ENCODE measurements at places on chromosomes 1 and 21. TPM values are rescaled to one million over a fixed set of nuclear protein-coding genes. Genes with fewer than 3 reads are reported as not detected.

- DNase-seq: no peak
Measured at GRCh38 chr1:217586586-217586985, 44.3 kb downstream of the GPATCH2 start.

DNA sequence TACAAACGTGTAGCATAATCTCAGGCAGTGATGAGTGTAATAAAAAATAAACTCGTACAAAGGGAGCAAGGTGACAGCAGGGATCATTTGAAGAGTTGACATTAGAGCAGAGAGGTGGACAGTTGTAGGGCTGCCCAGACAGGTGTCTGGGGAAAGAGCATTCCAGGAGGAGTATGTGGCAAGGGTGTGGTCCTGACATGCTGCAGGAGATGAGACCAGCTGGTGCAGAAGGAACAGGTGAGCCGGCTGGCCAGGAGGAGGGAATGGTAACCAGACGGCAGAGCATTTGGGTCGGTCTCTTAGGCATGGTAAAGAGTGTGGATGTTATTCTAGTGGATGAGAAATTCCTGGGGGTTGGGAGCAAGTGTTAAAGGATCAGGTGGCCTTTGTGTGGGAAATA lies 306.3 kb downstream of the LMX1A start:
- DNase-seq: no peak

Gene AMY1C
- not detected for total RNA-seq

GRCh38 chr1:156229809-156230472 lies 12.0 kb upstream of the BGLAP start:
- no peak for DNase-seq

DNA sequence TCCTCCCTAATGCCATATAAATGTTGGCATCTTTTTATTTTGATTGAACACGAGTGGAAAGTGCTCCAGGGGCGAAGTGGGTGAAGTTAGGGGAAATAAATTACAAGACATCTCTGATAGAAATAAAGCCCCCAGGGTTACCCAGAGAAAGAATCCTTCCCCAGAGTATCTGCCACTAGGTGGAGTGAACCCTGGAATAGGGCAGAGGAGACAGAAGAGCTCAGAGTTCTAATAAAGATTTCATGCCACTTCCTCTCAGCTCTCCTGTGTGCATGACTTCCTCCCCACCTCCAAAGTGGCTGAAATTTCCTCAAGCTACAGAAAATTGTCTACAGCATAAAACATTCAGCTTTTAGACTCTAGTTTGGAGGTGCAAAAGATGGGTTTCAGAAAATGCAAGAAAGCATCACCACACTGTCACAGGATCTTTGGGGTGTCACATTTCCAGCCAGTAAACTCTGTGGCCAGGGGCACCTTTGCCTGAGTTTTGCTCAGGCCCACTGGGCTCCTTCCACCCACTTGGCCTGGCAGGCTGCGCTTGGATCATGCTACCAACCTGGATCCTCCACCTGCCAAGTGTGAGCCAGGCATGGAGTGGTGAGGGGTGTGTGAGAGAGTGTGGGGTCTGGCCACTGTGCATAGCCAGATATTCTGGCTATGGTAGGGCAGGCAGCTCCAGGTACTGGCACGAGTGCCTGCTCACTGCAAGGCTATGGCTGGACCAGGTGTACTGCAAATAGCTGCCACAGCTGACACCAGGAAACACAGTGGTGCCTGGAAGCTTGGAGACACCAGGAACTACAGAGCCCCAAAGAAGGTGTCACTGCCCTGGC lies 208.8 kb upstream of the USP25 start:
- no peak for DNase-seq

DNA sequence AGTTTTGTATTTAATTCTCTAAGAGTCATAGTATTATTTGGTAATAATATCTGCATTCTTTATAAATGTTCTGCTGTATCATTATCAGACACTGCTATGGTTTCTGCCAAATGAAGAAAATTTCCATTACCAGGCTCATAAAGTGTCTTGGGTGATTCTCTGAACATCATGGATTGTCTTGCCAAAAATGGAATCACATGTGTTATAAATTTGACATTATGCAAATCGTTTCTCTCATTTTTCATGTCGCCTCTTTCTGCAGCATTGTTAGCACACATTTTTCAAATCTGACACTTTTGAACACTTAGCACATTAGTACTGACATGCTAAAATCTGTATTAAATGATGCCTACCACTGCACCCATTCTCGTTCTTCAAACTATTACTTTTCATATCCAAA lies 74.2 kb upstream of the NEK7 start:
- no peak for DNase-seq

Gene HOOK1
- 2.1 TPM for total RNA-seq

DNA sequence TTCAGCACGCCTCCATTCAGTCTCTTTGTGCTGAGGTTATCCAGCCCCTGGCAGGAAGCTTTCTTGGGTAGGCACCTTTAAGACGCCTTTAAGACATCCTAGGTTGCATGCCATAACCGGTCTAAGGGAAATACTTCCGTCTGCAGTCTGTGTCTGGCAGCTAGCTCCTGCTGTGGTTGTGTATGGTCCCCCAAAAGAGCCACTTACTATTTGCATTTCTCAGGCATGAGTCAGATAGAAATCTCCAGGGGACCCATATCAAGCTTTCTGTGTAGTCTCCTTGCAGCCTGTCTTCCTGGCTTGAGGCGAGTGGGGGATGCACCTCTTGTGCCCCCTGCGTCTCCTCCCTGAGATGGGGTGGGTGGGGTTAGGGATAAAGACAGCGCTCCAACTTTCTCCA lies 10.0 kb upstream of the RYR2 start:
- DNase-seq: no peak

Gene UCK2
- total RNA-seq: 66.7 TPM

Gene AIM2
- total RNA-seq: 3.9 TPM

- DNase-seq: no peak
Measured at GRCh38 chr1:59025201-59025600, 241.4 kb upstream of the JUN start.

- DNase-seq: no peak
Measured at GRCh38 chr21:45528028-45528705, 14.1 kb downstream of the SLC19A1 start.

Gene ICOSLG
- 0.07 TPM for total RNA-seq

- DNase-seq: no peak
Measured at GRCh38 chr1:232571523-232571922, 58.4 kb downstream of the SIPA1L2 start.

DNA sequence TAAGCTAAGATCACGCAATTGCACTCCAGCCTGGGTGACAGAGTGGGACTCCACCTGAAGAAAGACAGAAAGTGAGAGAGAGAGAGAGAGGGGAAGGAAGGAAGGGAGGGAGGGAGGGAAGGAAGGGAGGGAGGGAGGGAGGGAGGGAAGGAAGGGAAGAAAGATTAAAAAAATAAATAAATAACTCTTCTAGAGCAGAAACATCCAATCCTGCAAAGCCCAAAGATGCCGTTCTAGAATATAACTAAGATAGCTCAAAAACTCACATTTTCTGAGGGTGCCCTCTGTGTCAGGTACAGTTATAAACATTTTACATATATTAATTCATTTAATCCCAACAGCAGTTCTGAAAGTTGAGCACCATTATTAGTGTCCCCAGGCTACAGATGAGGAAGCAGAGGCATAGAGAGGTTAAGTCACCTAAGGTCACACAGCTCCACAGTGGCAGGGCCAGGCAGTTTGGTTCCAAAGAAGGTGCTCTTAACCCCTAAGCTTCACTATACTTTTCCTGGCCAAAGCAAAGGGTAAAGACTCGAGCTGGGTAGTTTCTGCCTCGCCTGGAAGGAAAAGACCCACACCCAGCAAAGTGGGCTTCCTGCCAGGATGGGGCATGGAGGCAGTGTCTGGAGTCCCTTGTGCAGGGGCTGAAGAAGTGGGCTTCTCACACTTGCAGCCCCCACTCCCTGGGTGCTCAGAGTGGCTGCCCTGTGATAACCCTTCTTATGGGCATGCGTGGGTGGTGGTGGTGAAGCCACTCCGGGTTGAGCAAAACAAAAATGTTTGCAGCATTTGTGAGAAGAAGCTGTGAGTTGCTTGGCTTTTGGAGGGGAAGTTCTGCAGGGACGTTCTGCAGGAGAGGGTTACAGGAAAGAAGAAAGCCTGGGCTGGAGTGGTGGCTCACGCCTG lies 7.9 kb upstream of the PIK3CD start:
- DNase-seq: no peak

DNA sequence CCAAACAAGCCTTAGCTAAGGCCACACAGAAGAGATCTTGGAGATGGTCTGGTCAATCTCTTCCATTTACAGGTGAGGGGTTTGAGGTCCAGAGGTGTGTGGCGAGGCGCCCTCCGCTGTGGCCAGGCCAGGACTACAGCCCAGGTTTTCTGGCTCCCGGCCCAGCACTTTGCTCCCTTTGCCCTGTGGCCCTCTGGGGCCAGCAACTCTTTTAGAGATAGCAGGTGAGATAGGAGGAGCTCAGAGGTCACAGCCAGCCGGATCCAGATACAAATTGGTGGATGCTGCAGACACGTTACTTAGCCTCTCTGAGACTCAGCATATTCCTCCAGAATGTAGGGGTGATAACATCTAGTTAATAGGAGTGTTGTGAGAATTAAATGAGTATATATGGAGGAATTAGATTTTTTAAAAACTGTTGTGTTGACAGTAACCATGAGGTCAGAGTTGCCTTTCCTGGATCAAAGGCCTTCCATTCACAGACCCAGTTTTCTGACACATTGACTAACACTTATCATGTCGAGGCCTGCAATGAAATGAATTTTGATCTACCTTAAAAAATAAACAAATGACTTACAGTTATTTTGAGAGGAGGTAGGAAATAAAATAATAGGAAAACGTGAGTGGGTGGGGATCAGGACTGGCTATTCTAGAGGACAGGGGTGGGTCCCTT lies 16.6 kb downstream of the TEX35 start:
- DNase-seq: no peak

DNA sequence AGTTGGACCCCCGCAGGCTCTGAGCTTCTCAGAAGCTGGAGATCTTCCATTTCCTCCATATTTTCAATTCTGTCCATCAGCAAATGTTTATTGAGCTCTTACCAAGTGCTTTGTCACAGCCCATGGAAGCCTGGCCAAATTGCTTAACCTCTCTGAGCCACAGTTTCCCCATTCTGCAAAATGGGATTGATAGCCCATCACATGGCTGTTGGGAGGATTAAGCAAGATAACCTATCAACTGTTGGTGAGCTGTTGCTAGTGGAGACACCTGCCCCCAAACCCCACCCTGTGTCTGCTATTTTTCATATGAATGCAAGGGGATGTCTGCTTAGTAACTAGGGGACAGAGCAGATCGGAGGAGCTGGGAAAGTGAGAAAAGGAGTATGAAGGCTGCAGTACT lies 38.3 kb downstream of the CD34 start:
- no peak for DNase-seq

DNA sequence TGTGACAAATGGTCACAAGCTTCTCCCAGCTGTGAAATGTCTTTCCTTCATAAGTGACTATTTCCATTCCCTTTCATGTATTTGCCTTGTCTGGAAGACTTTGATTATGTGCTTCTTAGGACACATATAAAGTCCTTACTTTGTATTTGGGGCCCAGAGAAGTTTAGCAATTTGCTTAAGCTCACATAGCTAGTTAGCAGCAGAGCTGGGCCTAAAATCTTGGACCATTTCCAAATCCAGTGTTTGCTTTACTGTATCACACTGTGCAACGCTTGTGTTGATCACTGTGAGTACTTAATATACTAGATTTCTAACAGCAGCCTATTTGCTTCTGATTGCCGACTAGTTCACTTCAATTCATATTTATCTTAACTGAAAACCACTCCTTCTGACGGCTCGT lies 2.2 kb upstream of the KCNA3 start:
- no peak for DNase-seq

DNA sequence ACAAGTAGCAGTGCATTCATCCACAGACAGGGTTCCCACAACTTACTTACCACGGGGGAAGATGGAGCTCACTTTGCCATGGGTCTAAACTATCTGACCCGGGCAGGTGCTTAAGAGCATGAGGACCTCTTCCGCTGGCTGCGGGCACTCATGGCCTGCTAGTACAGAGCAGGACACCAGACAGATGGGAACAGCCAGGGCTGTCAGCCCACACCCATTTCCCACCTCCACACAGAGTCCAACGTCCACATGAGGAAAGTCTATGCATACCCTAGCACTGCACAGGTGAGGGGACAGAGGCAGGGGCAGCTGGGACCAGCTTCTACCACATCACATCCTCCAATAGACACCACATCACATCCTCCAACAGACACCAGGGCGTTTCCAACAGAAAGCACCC lies 35.8 kb upstream of the PRDM15 start:
- DNase-seq: no peak

Gene PROK1
- total RNA-seq: not detected
